Erythroblast (primary cell): ENCODE measurements at places on chromosomes 5 and 9.

GRCh38 chr5:74186356-74187315 is 453.9 kb downstream of the ENC1 start:
- DNase-seq, result no peak

- no peak for DNase-seq
Measured at GRCh38 chr9:105193560-105193959, 50.9 kb upstream of the SLC44A1 start.

GRCh38 chr5:72020161-72020983 is 86.9 kb upstream of the MAP1B start:
- DNase-seq, result no peak

GRCh38 chr9:4517274-4517673 is 27.0 kb downstream of the SLC1A1 start:
- no peak for DNase-seq

DNA sequence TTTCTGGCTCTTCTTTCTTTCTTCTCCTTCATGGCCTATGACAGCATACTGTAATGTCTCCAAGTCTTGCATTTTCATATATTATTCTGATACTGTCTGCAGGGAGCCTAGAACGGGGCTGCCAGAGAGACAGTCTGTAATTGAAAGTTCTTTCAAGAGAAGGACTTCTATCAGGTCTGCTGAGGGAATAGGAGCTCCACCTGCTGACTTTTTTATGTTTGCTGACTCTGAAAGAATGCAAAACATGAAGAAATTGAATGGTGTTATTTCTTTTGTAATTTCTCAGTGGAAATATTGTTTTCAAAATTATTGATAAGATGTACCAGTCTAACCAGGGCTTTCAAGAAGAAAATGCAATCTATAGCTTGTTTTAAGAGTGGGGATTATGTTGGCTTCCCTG is 121.9 kb upstream of the RFX3 start:
- DNase-seq, result peak; percentile 4

GRCh38 chr5:78979117-78979742 is 5.9 kb downstream of the ARSB start:
- DNase-seq, result no peak
